ENCODE measurements at places on chromosomes 11 and 22. TPM values are rescaled to one million over a fixed set of nuclear protein-coding genes. Genes with fewer than 3 reads are reported as not detected.

- peaks cover 18% of the 10 kb centered on the region for H3K4me1 ChIP-seq
- no peaks in the 10 kb centered on the region for H3K27me3 ChIP-seq
- H3K27ac ChIP-seq, result no peak overlapping the region
- H3K36me3 ChIP-seq, result peaks cover 56% of the 10 kb centered on the region
- H3K4me3 ChIP-seq, result no peak overlapping the region
These were observed 42.9 kb downstream of the QSER1 start for GRCh38 chr11:32935462-32936029.

Gene APOBEC3F
- total RNA-seq, result 9.1 TPM

Gene CCND1
- total RNA-seq, result 1,871 TPM

GRCh38 chr11:3906166-3906565, 50.7 kb downstream of the STIM1 start:
- no peaks in the 10 kb centered on the region for H3K27me3 ChIP-seq
- peaks cover 22% of the 10 kb centered on the region for H3K4me1 ChIP-seq
- no peak for DNase-seq
- peak overlapping the region; percentile 71 for H3K27ac ChIP-seq
- H3K4me3 ChIP-seq, result no peak overlapping the region

DNA sequence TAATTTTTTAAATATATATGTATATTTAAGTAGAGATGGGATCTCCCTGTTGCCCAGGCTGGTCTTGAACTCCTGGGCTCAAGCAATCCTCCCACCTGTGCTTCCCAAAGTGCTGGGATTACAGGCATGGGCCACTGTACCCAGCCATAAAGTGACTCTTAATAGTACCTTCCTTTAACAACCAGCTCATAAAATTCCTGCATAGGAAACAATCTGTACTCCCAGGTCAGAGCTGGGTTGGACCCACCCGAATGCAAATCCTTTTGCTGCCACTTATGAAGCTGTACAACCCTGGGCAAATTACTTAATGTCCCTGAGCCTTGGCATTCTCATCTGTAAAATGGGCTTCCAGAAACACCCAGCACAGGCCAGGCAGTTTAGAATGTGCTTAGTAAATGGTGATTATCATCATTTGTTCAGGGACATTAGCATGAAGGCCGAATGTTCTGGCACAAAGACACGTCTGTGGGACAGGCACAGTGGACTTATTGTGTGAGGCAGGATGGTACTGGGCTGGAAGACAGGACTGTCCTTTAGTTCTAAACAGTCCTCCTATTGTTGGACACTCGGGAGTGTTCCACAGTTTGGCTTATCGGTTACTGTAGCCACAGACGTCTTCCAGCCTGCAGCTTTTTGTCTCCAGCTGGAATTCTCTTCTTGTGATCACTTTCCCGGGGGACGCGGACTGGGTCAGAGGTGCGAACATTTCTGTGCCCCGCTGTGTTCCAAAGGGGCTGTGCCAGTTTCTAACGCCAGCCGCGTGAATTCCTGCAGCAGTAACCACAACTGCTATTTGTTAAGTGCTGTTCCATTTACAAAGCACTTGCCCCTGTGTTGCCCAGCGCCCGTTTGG, 6.0 kb downstream of the PDXP start:
- H3K4me1 ChIP-seq, result peaks cover 39% of the 10 kb centered on the region
- H3K36me3 ChIP-seq, result peaks cover 11% of the 10 kb centered on the region
- no peak overlapping the region for H3K27ac ChIP-seq
- H3K27me3 ChIP-seq, result peaks cover 2% of the 10 kb centered on the region
- H3K4me3 ChIP-seq, result no peak overlapping the region
- DNase-seq, result no peak

- H3K4me3 ChIP-seq, result no peak overlapping the region
- peaks cover 19% of the 10 kb centered on the region for H3K4me1 ChIP-seq
- no peak overlapping the region for H3K27ac ChIP-seq
- peaks cover 3% of the 10 kb centered on the region for H3K27me3 ChIP-seq
These were observed 121.7 kb downstream of the MIAT start for GRCh38 chr22:26779108-26779507.

GRCh38 chr11:80462211-80462610, 1021.4 kb upstream of the TENM4 start:
- no peaks in the 10 kb centered on the region for H3K36me3 ChIP-seq
- H3K27me3 ChIP-seq, result no peaks in the 10 kb centered on the region
- DNase-seq, result no peak
- no peak overlapping the region for H3K27ac ChIP-seq

Gene CHRM1
- not detected for total RNA-seq

Gene LYVE1
- total RNA-seq, result 0.18 TPM

DNA sequence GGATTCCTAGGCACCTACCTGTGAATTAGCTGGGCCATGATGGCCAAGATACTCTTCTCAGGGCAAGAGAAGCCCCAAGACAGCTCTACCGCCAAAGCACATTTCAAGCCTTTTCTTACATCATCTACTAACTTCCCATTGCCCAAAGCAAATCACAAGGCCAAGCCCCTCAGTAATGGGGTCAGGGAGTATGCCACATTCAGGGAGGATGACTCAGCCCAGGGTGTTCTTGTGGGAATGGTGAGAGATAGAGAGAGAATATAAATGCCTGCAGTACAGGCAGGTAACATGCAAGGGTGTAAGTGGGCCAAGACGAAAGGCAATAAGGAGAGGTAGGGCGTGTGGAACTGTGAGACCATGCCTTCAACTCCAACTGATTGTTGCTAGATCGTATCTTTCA, 162.5 kb upstream of the ISX start:
- H3K27ac ChIP-seq, result no peak overlapping the region
- no peaks in the 10 kb centered on the region for H3K27me3 ChIP-seq
- no peaks in the 10 kb centered on the region for H3K4me1 ChIP-seq
- no peak for DNase-seq
- no peak overlapping the region for H3K4me3 ChIP-seq

GRCh38 chr11:119406005-119406404, 17.0 kb downstream of the THY1 start:
- no peak overlapping the region for H3K27ac ChIP-seq
- H3K27me3 ChIP-seq, result peaks cover 8% of the 10 kb centered on the region
- H3K4me3 ChIP-seq, result no peak overlapping the region

GRCh38 chr22:45296628-45297297, 12.0 kb downstream of the UPK3A start:
- no peaks in the 10 kb centered on the region for H3K36me3 ChIP-seq
- H3K27ac ChIP-seq, result no peak overlapping the region
- no peak for DNase-seq
- no peak overlapping the region for H3K4me3 ChIP-seq
- H3K27me3 ChIP-seq, result peaks cover 19% of the 10 kb centered on the region

- DNase-seq, result no peak
- H3K4me3 ChIP-seq, result no peak overlapping the region
- no peak overlapping the region for H3K27ac ChIP-seq
- H3K4me1 ChIP-seq, result no peaks in the 10 kb centered on the region
These were observed 1499.3 kb downstream of the TBC1D22A start for GRCh38 chr22:48261706-48262105.

GRCh38 chr22:26444777-26445176, 15.7 kb downstream of the ASPHD2 start:
- no peak overlapping the region for H3K27ac ChIP-seq
- no peak for DNase-seq
- no peak overlapping the region for H3K4me3 ChIP-seq
- peaks cover 1% of the 10 kb centered on the region for H3K27me3 ChIP-seq

- H3K27ac ChIP-seq, result no peak overlapping the region
- 0 out of 2 replicates have a peak, but pooled peaks cover 5% of the 10 kb centered on the region for H3K4me1 ChIP-seq
- H3K27me3 ChIP-seq, result peaks cover 23% of the 10 kb centered on the region
- H3K36me3 ChIP-seq, result no peaks in the 10 kb centered on the region
- H3K4me3 ChIP-seq, result no peak overlapping the region
- DNase-seq, result no peak
These were observed 6.7 kb upstream of the VSIG10L2 start for GRCh38 chr11:125939081-125939521.

Gene DLG2
- total RNA-seq, result not detected

DNA sequence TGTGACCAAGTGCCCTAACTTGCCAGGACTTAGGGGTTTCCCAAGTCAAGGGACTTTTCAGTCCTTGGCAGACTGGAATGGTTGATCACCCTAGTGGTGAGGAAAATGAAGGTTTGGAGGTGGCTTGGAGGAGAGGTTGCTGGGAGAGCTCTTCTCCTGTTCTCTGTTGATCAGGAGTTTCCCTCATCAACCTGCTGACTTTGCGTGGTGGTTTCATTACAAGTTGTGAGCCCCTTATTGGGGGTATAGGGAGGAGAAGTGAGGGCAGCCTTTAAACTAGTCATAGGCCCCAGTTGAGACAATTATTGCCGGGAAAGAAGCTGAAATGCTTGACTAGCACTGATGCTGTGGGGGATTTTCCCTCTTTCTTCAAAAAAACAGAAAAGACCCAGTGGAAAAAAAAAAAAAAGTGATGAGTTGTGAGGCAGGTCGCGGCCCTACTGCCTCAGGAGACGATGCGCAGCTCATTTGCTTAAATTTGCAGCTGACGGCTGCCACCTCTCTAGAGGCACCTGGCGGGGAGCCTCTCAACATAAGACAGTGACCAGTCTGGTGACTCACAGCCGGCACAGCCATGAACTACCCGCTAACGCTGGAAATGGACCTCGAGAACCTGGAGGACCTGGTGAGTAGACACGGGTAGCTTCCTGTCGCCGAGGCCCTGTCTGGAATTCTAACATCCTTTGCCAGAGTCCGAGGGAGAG, at the start of gene CXCR5:
Gene CXCR5, plus strand, starts transcription at position 525 of the 704 bp plus-strand sequence. Its CDS starts 50 bp downstream, at position 575.
- H3K4me1 ChIP-seq, result peaks cover 39% of the 10 kb centered on the region
- peaks cover 5% of the 10 kb centered on the region for H3K27me3 ChIP-seq
- H3K4me3 ChIP-seq, result no peak within 1 kb of the TSS
- H3K27ac ChIP-seq, result no peak within 1 kb of the TSS
- H3K36me3 ChIP-seq, result no peaks in the 10 kb centered on the region

DNA sequence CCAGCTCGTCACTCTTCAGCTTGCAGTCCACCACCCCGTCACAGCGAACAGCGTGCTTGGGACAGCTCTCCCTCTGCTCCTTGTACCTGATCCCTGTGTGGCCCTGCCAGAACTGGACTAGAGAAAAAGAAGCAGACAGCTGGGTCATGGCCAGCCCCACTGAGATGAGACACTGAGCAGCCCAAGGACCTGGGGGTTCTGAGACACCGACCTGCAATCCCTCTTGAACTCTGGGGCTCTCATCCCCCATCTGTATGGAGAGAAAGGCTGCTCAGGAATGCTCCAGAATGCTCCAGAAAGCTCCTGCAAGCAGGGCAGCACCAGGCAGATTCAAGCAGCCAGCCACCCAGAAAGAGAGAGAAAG, 14.8 kb downstream of the TMPRSS13 start:
- H3K36me3 ChIP-seq, result no peaks in the 10 kb centered on the region
- no peak for DNase-seq
- H3K4me3 ChIP-seq, result no peak overlapping the region

Gene LRRC10B
- total RNA-seq, result not detected

Gene CCDC82
- 16.7 TPM for total RNA-seq

DNA sequence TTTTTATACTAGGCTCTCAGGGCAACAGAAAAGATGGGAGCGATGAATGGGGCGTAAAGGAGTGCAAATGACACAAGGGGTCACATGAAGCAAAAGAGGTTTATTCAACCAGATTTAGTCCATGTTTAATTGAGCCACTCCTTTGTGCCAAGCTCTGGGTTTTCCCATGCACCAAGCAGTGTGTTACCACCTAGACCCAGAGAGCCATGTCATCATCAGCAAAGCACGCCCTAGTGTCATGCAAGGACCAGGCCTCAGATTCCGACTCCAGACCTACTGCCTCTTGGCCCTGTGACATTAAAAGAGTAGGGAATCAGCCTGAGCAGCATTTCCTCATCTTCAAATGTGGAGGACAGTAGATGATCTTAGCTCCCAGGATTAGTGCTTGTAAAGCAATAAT, 1.1 kb upstream of the IGLL5 start:
- no peak overlapping the region for H3K4me3 ChIP-seq
- H3K36me3 ChIP-seq, result no peaks in the 10 kb centered on the region
- DNase-seq, result no peak
- peaks cover 16% of the 10 kb centered on the region for H3K27me3 ChIP-seq
- H3K4me1 ChIP-seq, result no peaks in the 10 kb centered on the region

Gene DRICH1
- not detected for total RNA-seq

GRCh38 chr11:10438458-10438857, 16.6 kb upstream of the AMPD3 start:
- H3K27me3 ChIP-seq, result no peaks in the 10 kb centered on the region
- no peak for DNase-seq
- peaks cover 13% of the 10 kb centered on the region for H3K4me1 ChIP-seq
- H3K36me3 ChIP-seq, result no peaks in the 10 kb centered on the region
- no peak overlapping the region for H3K4me3 ChIP-seq

- DNase-seq, result no peak
- H3K4me3 ChIP-seq, result no peak overlapping the region
- no peaks in the 10 kb centered on the region for H3K36me3 ChIP-seq
- H3K27ac ChIP-seq, result no peak overlapping the region
- H3K4me1 ChIP-seq, result peaks cover 22% of the 10 kb centered on the region
These were observed 21.6 kb downstream of the MGAT3 start for GRCh38 chr22:39478441-39478850.

GRCh38 chr11:83150450-83150849, 6.5 kb upstream of the PCF11 start:
- no peak overlapping the region for H3K4me3 ChIP-seq
- peaks cover 25% of the 10 kb centered on the region for H3K4me1 ChIP-seq
- DNase-seq, result no peak
- H3K27ac ChIP-seq, result no peak overlapping the region

Gene PRG2
- not detected for total RNA-seq

Gene SHANK2
- total RNA-seq, result 1.2 TPM

- peaks cover 50% of the 10 kb centered on the region for H3K36me3 ChIP-seq
- H3K27me3 ChIP-seq, result no peaks in the 10 kb centered on the region
- no peak for DNase-seq
- H3K4me1 ChIP-seq, result peaks cover 62% of the 10 kb centered on the region
- peak overlapping the region; percentile 4 for H3K4me3 ChIP-seq
These were observed 62.8 kb downstream of the AMOTL1 start for GRCh38 chr11:94830722-94831510.

DNA sequence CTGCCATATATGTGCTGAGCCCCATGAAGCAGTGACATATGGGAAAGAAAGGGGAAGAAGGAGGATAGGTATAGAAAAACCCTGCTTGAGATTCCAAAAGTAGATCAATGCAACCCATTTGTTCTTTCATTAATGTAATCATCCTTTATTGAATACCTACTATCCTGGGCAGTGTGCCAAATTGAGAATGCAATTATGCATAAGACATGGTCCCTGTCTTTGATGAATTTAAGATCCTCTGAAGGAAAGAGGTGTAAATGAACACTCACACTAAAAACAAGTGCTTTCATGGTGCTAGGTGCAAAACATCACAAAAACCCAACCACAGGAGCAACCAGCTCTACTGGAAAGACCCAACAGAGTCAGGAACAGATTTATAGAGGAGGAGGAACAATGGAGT, 29.7 kb downstream of the FLI1 start:
- H3K4me3 ChIP-seq, result no peak overlapping the region
- H3K36me3 ChIP-seq, result peaks cover 12% of the 10 kb centered on the region
- H3K27ac ChIP-seq, result no peak overlapping the region
- H3K4me1 ChIP-seq, result peaks cover 41% of the 10 kb centered on the region

- no peaks in the 10 kb centered on the region for H3K36me3 ChIP-seq
- DNase-seq, result no peak
- H3K27ac ChIP-seq, result no peak overlapping the region
These were observed 1.9 kb upstream of the MOGAT2 start for GRCh38 chr11:75715688-75716087.

DNA sequence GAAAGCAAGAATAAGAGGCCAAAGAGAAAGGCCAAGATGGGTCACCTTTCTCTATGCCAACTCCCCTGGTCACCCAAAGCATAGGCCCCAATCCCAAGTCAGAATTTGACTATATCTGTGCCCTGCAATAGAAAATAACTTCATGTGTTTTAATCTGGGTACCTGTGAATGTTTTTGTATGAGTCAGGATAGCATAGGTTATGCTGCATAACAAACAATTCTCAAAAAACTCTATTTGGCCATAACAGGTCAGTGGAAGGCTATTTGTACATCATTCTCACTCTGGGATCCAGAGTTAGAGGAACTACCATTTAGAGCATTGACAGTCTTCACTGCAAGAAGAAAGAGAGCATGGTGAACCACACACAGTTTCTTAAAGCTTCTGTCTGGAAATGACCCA, 167.3 kb downstream of the DBX1 start:
- no peak for DNase-seq
- no peak overlapping the region for H3K4me3 ChIP-seq
- no peak overlapping the region for H3K27ac ChIP-seq
- H3K4me1 ChIP-seq, result peaks cover 40% of the 10 kb centered on the region
- no peaks in the 10 kb centered on the region for H3K27me3 ChIP-seq

Data from HFFc6 (cell line).